ENCODE measurements at places on chromosomes 4 and X.

- no peak for DNase-seq
Measured at GRCh38 chr4:101956068-101956825, 165.7 kb downstream of the BANK1 start.

DNA sequence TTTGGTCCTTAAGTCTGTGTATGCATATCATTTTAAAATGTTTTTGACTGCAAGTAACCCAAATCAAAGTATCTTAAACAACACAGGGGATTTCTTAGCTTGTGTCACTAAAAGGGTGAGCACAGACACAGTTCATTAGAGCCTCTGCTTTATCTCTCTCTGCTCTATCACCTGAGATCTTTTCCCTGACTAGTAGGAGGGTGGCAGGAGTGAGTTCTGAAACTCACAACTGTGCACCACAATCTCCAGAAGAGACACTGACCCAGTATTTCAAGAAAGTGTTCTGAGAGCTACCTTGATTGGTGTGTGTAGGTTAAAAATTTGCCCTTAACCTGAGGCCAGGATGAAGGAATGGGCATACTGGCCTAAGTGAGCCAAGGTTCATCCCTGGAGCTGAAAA is 24.8 kb downstream of the CCSER1 start:
- no peak for DNase-seq

- peak; percentile 11 for DNase-seq
Measured at GRCh38 chr4:173121076-173121561, 47.5 kb upstream of the GALNT7 start.

GRCh38 chr4:95170176-95170575 is 378.6 kb downstream of the UNC5C start:
- DNase-seq: no peak

- DNase-seq: no peak
Measured at GRCh38 chr4:147578593-147578992, 38.6 kb upstream of the TMEM184C start.

GRCh38 chrX:119607018-119607389 is 780 bp upstream of the NKRF start:
- no peak for DNase-seq

DNA sequence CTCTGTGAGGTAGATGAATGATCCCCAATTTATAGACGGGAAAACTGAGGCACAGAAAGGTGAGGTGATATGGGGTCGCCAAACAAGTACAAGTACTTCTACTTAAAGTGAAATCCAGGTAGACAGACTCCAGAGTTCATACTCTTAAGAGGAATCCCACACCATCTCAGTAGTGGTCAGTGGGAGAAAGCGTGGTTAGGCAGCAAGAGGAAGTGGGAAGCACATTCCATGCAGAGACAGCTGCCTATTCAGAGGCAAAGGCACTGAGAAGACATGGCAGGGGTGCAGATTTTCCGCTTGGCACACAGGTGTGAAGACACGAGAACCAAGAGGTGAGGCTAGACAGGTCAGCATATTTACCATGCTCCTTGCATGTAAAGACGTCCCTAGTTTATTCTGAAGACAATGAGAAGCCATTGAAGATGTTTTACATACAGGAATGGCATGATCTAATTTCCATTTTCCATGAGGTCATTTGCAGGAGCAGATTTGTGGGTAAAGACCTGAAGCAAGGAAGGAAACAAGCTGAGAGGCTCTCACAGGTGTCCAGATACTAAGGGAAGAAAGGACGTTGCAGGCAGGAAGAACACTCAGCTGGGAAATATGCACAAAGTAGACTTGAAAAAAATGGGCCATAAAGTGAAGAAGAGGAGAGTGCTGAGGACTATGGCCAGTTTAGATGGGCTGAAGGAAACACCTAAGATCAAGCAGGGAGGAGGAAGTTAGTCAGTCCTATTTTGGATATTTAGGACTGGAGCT is 17.3 kb upstream of the CLNK start:
- DNase-seq: no peak

DNA sequence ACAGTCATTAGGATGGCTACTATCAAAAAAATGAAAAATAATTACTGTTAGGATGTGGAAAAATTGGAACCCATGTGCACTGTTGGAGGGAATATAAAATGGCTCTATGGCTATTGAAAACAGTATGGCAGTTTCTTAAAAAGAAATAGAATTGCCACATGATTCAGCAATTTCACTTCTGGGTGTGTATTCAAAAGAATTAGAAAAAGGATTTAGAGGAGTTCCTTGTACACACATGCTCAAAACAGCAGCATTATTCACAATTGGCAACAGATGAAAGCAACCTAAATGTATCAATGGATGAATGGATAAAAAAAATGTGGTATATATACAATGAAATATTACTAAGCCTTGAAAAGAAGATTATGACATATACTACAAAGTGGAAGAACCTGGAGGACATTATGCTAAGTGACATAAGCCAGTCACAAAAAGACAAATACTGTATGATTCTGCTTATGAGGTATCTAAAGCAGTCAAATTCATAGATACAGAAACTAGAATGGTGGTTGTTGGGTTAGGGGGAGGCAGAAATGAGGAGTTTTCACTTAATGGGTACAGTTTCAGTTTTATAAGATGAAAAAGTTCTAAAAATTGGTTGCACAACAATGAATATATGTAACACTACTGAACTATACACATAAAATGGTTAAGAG is 123.2 kb downstream of the ELOVL6 start:
- DNase-seq: no peak

DNA sequence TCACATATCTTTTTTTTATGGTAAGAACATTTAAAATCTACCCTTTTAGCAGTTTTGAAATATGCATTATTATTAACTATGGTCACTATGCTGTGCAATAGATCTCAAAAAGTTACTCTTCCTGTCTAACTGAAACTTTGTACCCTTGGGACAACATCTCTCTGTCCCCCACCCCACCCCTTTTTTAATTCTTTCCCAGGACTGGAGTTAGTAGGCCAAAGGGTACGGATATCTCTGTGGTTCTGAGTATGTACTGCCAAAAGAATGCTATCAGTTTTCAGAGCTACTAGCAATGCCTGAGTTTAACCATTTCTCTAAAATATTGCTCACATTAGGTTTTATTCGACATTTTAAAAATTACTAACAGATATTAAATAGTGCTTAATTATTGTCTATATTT is 4.7 kb upstream of the FAM241A start:
- no peak for DNase-seq

GRCh38 chr4:127968586-127968985 is 3.4 kb downstream of the ABHD18 start:
- no peak for DNase-seq

DNA sequence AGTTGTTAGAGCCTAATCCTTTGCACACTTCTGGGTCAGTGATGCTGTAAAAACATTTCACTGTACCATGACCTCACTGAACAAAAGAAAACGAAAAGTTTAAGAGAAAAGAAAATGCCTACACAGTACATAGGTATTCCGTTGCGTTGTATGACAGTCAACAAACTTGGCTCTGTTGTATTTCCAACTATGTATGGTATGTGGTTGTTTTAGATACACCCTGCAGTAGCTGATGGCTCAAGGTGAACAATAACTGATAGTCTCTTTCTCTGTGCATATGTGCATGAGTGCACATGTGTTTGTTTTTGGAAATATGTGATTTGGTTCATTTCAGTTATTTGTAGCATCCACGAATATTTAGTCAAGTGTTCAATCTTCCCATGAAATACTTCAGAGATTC is 176.0 kb downstream of the BMPR1B start:
- no peak for DNase-seq

GRCh38 chrX:130896026-130896425 is 7.0 kb downstream of the ENOX2 start:
- DNase-seq: no peak

DNA sequence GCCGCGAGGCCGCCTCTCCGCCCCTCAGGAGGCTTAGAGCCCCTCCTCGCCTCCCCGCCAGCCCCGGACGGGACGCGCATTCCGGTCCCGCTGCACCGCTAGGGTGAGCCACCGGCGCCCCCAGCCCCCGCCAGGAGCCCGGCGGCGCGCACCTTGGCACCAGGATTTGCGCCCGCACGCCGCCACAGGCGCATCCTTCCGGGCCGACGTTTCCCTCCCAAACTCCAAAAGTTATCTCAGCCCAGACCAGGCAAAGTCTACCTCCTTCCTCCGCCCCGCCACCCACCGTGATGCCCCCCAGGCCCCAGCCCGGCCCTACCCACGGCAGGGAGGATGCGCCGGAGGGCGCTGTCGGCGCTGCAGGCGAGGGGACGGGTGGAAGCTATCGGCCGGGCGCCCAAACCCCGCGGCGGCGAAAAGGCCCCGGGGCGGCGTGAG is 538 bp downstream of the SCML2 start:
- DNase-seq: no peak

GRCh38 chrX:72128881-72129280 is 2.8 kb downstream of the RTL5 start:
- no peak for DNase-seq

GRCh38 chrX:46758163-46758955 is 559 bp downstream of the SLC9A7 start:
- no peak for DNase-seq

DNA sequence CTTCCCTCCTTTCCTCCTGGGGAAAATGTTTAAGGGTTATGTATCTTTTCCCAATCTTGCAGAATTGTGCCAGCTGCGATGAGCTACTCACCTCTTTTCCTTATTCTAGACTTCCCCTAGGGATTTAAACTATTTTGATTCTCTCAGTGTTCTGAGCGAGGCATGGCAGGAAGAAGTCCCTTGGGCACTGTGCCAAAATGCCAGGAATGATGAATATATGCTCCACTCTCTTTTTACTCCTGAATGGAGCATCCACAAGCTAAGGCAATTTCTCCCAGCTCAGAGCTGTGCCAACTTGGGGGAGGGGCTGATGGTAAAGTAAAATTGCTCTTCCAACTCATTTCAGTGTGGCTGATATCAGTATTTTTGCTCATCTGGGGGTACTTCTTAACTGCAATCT is 4.0 kb upstream of the C4orf17 start:
- DNase-seq: no peak

GRCh38 chr4:113971706-113972360 is 7.6 kb downstream of the ARSJ start:
- no peak for DNase-seq

GRCh38 chr4:97866821-97867556 is 276.3 kb downstream of the STPG2 start:
- no peak for DNase-seq

DNA sequence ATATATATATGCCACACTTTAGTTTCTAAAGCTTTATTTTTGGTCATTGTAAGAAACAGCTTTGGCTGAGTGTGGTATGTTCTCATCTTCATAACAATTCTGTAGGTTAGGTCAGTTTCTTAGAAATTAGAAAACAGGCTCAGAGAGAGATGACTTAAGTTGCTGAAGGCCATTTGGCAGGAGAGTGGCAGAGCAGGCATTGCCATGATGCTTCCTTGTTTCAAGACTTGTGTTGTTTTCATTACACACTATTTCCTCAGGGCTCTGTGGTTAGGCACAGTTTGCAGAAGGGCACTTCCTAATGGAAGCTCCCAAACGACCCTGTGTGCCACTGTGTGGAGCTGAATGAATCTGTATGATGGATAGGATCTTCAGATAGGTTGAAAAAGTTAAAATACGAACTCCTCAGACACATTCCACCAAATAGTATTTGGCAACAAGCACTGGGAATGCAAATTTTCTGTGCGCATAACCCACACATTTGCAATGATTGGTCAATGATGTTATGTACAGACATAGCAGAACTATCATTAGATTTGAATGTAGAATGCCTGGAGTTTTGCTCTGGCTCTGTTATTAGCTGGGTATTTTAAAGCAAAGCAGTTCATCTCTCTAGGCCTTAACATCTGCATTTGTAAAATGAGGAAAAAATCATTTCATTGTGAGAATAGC is 274.3 kb upstream of the HS3ST1 start:
- DNase-seq: no peak

- DNase-seq: peak; percentile 86
Measured at GRCh38 chr4:182245541-182246215, 2.5 kb downstream of the TENM3 start.

DNA sequence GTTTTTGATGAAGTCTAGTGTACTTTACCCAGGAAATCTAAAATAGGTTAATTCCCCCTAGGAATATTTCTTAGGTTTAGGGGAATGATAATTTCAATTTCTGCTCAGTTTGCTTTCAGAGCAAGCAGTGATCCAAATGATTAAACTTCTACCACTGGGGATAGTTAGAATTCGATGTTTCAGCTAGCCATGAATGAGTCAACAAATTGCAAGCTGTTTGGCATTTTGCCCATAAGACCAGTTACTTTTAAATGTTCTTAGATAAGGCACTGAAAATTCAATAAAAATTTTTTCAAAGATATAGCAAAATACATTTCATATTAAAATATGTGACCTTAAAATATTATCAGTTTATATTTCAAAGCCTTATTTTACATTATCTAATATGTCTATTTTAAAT is 993.6 kb downstream of the ARAP2 start:
- no peak for DNase-seq

DNA sequence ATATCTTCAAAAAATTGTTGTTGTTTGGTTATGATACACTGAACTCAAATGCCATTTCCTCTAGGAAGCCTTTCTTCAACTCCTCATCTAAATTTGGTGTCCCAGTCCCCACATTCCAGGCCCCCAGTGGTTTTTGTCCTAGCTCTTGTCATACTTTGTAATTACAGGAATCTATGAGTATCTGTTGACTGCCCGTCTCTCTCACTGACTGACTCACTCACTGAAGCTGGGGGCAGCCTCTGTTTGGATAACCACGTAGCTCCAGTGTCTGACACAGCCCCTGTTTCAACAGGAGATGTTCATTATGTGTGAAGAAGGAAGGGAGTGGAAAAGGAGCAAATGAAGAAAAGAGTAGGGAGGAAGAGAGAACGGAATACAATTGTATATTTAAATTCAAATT is 284.1 kb upstream of the TENM3 start:
- no peak for DNase-seq

DNA sequence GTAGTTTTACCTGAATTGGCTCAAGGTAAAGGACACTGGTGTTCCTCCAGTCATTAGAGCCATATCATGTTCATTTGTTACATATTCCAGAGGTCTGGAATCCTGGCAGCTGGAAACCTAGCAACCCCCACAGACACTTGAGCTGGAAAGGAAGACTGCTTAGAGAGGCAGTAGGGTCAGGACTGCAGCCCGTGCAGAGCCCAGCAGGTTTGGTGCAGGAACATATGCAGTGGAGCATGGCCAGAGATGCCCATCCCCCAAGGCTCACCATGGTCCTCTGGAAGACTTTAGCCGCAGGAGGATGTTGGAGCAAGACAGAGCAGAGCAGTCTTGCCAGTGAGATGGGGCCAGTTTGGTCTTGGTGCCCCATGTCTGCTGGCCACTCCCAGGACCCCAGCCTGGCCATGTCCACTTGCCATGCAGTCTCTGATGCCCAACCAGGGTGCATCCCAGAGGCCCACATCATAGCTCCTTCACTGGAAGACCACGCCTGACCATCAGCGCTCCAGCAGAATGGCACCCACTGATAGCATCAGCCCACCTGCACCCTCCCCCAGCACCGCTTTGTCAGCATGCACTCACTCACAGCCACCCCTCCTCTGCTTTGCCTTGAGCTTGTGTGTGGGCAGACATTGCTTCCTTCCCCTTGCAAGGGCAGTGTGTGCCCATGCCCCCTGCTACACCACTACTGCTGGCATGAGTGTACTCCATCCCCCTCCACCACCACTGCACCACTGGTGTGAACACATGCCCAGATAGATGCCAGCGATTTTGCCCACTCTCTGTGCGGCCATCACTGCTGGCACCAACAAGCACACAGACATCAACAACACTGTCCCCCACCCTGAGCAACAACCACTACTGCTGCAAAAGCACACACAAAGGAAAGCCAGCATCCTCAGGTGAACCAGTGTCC is 190.3 kb upstream of the SPOCK3 start:
- no peak for DNase-seq

GRCh38 chrX:139086246-139086645 is 374.7 kb upstream of the FGF13 start:
- DNase-seq: no peak
